Stimulated activated CD4-positive, alpha-beta T cell treated with anti-CD3 and anti-CD28 coated beads, Interleukin-1b, Interleukin-23, amount 100 ng/mL, for 24 hours (primary cell): ENCODE measurements at places on chromosomes 4 and X.

DNA sequence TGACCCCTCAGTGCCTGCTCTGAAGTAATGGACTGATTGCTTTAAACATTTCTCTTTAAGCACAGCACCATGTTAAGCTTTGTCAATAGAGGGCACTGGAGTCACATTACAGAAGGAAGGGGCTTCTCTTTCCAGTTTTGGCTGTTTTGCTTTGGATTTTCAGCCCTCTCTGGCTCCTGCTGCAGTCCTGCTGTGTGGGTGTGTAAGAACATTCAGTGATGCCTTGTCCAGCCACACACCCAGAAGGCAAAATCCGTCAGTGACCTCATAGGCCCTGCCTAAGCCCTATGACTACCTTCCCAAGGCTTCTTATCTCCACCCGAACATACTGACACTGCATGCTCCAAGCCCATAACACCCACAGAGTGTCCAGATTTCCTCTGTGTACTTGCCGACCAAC is 215.3 kb upstream of the CTSO start:
- no peak for DNase-seq

- no peak for DNase-seq
Observed at GRCh38 chr4:108272986-108273385, 104.3 kb upstream of the LEF1 start.

DNA sequence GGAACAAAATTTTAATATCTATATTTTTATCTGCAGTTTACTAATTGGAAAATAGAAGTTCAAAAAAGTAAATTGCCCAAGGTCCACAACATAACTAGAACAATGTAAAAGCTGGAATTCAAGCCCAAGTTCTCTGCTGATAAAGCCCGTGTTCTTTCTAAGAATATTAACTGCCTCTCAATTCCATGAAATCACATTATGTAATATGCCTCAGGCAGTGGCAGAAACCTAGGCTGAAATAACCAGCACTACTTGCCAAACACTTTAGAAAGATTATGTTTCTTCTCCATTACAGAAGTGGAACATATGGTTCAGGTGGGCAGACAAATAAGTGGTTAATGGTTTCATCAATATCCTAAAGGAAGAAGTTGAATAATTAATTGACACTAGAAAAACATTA is 56.7 kb upstream of the ADGRL3 start:
- no peak for DNase-seq

DNA sequence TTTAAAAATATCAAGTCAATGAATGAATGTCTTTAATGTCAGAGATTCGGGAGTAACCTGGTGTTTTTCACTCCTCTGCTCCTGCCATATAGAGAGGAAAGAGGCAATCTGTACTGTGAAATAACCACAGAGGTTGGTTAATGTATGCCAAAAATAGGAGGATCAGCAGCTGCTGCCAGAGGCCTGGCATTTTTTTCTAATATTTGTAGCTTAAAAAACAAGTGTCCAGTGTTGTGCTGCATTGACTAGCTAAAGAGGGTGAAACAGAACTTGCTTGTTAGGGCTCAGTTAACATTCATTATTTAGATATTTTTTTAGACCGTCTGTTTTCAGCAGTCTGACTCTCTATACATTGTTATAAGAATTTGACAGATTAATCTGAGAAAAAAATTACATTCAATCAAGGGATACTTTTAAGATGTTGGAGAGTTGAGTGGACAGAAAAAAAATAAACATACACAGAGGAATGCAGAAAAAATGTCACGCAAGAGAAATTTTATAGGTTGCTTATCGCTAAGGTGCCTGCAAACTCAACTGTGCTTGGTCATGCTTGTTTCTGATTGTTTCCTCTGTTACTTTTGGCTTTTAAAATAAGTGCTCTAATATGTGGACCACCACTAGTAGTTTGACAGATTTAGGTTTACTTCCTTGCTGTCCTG is 392.3 kb upstream of the GALNT7 start:
- no peak for DNase-seq

GRCh38 chr4:174056959-174057358 is 226.5 kb downstream of the FBXO8 start:
- DNase-seq, result no peak
